Stimulated activated CD8-positive, alpha-beta memory T cell treated with anti-CD3 and anti-CD28 coated beads, Interleukin-15, amount 100 ng/mL, for 48 hours (primary cell): ENCODE measurements at places on chromosomes 2 and 18.
A peak's percentile ranks its signal among the peaks of the same experiment; 100 is the strongest.

DNA sequence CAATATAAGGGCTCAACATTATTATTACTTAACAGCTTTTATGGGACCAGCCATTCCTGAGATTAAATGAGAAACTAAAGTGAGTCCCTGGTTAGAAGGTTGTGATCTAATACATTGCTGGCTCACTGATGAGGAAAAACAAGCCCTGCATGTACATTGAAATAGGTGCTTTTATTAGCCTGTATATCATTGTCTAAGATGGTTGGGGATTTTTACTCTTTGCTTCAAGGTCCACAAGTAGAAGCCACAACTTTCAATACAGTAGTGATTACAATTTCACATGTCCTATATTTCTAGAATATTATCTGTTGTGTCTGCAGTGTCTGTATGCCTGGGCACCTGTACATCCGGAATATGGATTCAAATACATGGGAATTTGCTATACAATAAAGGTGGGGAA lies 104.1 kb upstream of the FZD5 start:
- no peak for DNase-seq

GRCh38 chr18:27991391-27991790 lies 185.5 kb downstream of the CDH2 start:
- DNase-seq: no peak

DNA sequence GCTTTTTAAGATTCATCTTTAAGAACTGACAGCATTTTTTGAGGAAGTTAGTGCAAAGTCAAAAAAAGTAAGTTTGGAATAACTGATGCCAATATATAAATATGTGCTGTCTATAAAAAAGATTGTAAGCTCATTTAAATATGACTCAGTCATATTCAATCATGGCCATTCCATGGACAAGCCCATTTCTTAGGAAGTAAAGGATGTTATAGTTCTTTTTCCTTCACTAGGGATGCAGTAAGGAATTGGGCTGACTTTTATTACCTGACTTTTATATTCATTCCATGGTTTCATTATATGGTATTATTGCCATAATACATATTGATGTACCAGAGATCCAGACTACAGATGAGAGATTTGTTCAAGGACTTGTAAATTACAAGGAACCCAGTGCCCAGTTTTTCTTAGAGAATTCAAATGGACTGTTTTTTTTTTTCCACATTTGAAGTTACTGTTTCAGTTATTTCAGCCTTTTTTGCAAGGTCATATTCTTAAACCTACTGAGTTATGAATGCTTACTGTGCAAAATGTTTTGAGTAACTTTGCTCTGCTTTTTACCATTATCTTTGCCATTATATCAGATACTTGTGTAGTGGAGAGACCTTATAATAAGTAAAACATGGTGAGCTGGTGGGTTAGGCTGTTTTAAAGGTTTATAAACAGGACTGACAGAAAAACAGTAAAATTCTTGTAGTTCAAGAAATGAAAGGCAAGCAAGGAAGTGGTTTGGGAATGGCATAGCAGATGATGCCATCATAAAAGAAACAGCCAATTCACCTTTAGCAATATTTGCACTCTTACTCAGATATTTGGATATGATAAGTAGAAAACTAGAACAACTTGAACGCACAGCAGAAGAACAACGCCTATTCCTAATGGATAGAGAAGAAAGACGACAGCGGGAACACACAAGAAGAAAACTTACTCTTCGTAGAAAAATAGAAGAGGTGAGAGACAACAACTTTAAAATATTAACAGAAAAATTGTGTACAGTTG lies 7.6 kb downstream of the FSIP2 start:
- no peak for DNase-seq

- DNase-seq: no peak
Observed at GRCh38 chr18:66759050-66759828, 155.3 kb upstream of the CDH19 start.

GRCh38 chr2:5690718-5691220 lies 1.4 kb upstream of the SOX11 start:
- DNase-seq: no peak

- no peak for DNase-seq
Observed at GRCh38 chr18:26021061-26021754, 69.2 kb downstream of the SS18 start.

- no peak for DNase-seq
Observed at GRCh38 chr2:215171151-215171550, 32.7 kb upstream of the ABCA12 start.

DNA sequence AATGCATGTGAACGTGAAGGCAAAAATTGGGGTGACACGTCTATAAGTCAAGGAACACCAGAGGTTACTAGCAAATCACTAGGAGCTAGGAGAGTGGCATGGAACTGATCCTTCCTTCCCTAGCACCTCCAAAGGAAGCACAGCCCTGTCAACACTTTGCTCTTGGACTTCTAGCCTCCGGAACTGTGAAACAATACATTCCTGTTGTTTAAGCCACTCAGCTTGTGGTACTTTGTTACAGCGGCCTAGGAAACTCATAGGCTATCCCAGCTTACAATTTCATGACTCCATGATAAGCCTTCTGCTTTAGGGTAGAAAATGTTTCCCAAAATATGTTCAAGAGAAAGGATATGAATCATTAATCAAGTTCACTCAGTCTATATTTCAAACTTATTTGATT lies 798.1 kb downstream of the DCDC2C start:
- DNase-seq: no peak

DNA sequence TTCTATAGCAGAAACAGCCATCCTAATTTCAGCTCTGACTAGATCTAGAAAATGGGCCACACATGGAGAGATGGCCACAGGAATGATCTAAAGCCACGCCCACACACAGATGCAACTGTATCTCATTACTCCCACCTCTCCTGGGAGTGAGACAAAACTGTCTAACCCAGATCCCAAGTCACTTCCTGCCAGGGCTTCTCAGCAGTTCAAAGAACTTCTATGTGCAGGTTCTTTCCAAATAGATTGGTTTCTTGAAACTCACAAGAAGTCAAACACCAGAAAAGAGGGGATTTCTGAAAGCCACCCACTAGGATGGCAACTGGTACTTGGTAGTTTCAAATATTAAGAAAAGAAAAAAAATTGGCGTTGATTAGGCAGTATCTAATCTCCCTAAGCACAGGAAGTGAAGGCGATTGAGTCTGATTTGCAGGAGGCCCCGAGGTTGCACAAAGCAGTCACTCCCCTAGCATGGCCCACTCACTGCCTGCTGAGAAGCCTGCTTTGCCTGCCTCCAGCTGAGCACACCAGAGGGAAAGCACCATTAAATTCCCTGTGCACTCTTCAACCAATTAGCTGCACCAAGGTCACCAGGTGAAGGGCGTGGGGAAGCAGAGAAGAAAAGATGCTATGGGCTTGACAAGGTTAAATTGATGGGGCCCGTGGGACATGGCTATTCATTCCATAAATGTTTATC lies 51.1 kb downstream of the PAPOLG start:
- DNase-seq: peak; percentile 49

- DNase-seq: no peak
Observed at GRCh38 chr18:6842081-6842480, 112.6 kb downstream of the ARHGAP28 start.

- no peak for DNase-seq
Observed at GRCh38 chr2:206230060-206230762, 44.3 kb upstream of the ZDBF2 start.

DNA sequence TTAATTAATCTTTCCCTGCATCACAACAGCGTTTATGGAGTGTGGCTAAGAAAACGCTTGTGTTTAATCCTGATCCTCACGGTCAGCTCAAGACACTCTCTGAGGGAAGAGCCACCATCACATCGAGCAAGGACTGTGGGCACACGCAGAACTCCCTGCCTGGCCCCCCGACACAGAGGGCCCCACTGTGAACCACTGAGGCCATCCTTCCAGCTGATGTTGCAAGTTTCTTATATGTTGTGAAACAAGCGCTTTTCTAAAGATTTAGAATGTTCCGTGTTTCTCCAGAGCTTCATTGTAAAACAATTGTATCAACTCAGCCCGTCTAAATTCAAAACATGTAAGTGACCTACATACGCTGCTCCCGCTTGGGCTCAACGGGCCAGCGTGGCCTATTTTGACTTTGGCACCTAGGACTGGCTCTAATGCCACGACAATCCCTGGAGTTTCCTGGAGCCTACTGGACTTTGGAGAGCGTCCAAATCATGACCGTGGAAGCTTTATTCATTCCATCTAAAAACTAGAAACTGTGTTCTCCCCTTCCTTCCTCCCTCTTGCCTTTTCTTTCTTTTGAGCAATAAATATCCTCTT lies 34.9 kb downstream of the SERPINE2 start:
- no peak for DNase-seq

- DNase-seq: peak; percentile 10
Observed at GRCh38 chr18:21179590-21180220, 62.3 kb upstream of the GREB1L start.

GRCh38 chr2:135299165-135299564 lies 231.9 kb downstream of the ZRANB3 start:
- no peak for DNase-seq

GRCh38 chr2:147170932-147171331 lies 673.9 kb upstream of the ACVR2A start:
- DNase-seq: no peak

DNA sequence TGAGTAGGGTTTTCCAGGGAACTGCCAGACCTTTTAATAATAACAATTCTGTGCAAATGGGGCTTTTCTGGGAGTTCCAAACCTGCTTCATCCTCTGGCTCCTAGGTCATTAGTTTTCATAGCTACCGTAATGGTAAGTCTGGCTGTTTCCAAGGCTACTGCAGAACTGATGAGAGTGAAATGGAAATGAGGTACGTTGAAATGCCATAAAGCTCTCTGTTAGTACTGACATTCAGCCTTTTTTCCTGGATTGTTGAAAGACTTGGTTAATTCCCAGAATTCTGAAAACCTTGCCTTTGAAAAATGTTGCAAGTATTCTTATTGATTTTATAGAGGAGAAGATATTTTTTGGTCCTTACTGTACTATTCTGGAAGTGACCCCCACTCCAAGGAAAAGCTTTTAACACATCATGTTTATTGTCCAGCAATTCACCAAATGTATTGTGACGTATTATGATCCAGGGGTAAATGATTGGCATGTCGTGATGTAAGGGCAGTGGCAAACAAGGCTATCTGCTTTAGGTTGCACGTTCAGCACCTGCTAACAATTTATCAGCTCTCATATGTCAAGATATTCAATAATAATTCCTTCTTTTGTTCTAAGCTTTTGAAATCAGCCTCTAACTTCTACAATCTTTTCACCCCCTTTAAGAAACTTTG lies 767.0 kb upstream of the RAB6C start:
- DNase-seq: no peak

- DNase-seq: no peak
Observed at GRCh38 chr2:197135806-197136205, 174.8 kb downstream of the ANKRD44 start.

DNA sequence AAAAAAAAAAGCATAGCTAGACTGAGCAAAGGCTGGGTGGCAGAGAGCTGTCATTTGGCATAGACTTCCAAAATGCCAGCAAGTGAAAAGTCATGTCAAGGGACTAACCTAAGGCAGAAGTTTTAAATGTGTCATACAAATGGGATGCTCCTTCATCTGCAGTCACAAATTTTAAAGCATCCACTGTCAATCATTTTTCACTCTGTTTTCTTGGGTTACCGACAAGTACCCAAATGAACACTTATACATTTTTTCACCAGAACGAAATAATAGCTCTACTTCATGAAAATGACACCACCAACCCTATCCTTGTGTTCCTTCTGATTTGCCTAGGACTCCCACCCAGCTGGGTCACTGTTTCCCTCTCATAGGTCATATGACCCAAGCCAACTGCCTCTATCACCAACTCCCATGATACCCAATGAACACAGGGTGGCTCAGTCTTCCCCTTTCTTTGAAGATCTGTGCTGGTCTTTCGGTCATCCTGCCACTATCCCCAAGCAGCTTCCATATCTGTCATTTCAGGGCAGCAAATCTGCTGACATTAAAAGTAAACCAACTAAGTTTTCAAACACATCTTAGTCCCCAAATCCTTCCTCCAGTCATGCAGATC lies 21.5 kb downstream of the KLF7 start:
- DNase-seq: no peak

DNA sequence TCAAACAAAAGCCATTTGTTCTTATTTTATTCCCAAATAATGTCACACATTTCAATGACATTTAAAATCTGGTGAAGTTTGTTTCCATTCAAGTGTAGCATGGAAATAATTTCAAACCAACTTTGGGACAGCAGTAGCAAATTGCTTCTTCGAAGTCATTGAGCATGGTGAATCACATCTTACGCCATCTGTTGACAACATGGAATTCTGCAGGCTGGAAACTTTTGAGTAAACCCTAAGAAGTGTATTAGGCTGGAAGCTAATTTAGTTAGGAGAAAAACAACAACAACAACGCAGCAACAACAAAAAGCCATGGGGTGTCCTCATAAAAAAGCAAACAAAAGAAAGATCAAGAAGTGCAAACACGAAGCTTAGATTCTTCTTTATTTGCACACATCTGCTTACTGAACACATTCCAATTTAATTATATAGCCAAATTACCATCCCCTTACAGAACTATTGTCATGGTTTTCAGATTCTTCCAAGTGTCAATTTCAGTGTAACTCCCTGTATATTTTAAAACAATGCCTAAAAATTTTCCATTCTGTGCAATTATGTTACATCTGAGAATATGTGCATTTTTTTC lies 659.0 kb upstream of the CDH7 start:
- no peak for DNase-seq

- DNase-seq: no peak
Observed at GRCh38 chr2:55431982-55432627, 12.4 kb upstream of the CCDC88A start.

- no peak for DNase-seq
Observed at GRCh38 chr2:19214682-19215391, 143.6 kb downstream of the OSR1 start.

- no peak for DNase-seq
Observed at GRCh38 chr2:105373895-105374401, 24.9 kb downstream of the FHL2 start.

DNA sequence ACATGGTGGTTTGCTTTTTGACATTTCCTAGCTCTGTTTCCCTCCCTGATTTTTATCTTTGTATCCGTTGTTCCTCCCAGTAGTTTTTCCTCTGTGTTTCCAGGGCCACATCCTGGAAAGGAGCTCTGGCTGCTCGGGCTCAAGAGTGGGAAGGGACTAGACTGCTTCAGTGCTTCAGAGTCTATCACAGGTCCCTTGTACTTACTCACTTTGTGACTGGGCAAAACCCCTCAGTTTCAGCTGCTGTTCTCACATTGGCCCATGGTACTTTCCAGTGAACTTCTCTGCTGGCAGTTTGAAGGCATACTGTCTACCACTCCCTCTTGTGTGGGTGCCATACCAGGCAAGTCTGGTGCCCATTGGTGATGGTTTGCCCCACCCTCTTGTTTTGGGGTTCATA lies 7.5 kb upstream of the STAMBP start:
- DNase-seq: peak; percentile 25
